Activated naive CD4-positive, alpha-beta T cell (primary cell): ENCODE measurements at places on chromosomes 7 and 10.

GRCh38 chr10:30059209-30060107, at the start of gene JCAD:
Gene JCAD, minus strand, starts transcription at chr10:30059586. Its CDS starts 11,774 bp downstream, at chr10:30047812.
- DNase-seq: peak; percentile 7

DNA sequence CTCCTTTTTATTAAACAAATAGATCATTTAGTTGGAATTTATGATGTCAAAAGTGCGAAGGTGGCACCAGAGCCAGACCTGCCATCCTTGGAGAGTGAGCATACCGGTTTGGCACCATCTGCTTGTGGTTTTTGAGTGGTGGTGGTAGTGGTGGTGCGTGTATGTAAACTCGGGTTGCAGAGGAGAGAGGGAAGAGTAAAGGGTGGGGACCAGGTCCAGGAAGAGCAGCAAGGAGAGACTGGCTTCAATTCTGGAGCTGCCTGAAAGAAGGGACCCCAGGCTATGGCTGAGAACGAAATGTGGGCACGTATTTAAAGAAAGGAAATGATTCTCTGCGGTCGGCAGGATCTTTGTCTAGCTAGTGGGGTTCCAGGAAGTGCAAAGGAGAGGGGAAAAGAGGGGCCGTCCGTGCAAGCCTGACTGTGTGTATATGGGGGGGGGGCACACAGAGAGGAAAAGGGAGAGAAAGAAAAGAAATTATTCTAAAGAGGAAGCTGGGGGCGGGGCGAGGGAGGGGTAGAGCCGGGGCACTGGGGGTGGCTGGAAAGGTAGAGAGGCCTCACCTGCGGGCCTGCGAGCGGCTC, 448 bp upstream of the GOLGA7B start:
- peak; percentile 46 for DNase-seq

DNA sequence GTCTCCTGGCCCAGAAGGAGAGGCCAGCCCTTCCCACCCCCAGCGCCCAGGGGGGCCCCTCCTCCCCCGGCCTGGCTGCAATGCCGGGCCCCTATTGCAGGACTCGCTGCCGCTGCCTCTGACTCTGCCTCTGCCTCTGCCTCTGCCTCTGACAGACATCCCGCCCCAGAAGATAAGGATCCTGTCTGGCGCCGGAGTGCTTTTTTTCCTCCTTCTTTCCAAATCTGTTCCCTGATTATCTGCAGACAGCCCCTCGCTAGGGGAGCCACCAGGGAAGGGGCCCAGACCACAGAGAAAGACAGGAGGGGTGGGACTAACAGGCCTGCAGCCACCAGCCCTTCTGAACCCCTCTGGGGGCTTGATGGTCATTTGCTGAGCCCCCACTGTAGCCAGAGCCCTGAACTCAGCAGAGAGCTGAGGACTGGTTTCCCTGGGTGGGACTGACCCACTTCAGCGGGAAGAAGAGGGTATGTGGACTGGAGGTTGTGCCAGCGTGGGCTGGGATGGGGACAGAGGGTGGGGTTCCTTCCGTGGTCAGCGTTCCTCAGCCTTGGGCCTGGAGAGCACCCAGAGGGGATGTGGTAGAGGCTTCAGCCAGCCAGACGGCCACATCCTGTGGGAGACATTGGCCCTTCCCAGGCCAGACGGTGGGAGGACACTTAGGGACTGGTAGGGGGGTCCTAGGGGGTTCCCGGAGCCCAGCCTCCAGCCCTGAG, 22.8 kb downstream of the UNC5B start:
- no peak for DNase-seq

- no peak for DNase-seq
Observed at GRCh38 chr7:41481353-41481752, 221.5 kb downstream of the INHBA start.

- no peak for DNase-seq
Observed at GRCh38 chr10:124318811-124319210, 99.9 kb downstream of the OAT start.

DNA sequence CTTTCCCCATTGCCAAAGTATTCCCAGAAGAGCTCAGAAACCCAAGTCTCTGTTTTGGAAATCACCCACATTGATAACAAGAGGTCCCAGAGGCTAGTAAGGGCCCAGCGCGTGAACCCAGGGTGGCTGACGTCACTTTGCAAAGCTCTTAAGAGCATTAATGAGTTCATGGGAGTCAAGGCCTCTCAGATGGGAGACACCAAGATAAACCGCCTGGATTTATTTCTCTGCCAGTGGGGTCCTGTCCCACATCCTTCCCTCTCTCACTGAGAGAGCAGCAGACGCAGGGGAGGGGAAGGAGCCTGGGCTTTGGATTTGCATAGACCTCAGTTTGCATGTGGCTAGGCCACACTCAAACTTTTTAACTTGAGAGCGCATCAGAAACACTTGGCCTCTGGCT, 184.8 kb upstream of the PDE1C start:
- no peak for DNase-seq

GRCh38 chr10:110421512-110422138, 76.1 kb upstream of the DUSP5 start:
- DNase-seq: no peak

- no peak for DNase-seq
Observed at GRCh38 chr7:2734084-2734686, 46.2 kb downstream of the AMZ1 start.

DNA sequence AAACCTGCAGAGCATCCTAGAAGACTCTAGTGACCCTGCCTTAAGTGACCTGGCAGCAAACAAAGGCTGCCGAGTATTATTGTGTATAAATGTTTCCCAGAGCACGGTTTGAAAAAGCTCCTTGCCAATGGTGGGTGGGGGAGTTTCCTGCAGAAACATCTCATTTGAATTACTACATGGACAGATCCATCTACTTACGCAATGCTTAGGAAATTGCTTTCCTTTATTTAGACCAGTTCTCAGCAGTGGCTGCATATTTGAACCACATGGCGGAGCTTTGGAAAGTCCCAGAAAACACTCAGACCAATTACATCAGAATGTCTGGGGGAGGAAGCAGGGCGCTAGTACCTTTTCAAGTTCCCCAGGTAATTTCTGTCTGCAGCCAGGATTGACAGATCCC, 560.9 kb downstream of the SDK1 start:
- no peak for DNase-seq

DNA sequence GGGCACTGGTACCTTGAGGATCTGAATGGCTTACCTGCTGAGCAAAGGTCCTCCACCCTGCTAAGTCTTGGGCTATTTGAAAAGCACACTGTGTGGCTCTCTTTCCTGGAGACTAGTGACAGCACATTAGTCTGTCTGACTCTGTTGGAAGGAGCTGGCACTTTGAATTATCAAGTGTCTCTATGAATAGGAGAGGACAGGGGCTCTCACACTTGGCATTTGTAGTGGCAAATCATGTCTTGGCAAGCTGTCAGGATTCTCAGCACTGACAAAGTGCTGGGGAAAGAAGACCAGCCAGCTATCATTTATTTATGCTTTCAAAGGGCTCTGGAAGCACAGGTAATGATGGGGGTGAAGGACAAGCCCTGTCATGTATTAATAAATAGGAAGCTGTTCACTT, 62.8 kb downstream of the MTPN start:
- no peak for DNase-seq

- no peak for DNase-seq
Observed at GRCh38 chr10:5730766-5731165, 46.1 kb downstream of the TASOR2 start.

- DNase-seq: no peak
Observed at GRCh38 chr10:661597-662222, 27.8 kb downstream of the DIP2C start.

DNA sequence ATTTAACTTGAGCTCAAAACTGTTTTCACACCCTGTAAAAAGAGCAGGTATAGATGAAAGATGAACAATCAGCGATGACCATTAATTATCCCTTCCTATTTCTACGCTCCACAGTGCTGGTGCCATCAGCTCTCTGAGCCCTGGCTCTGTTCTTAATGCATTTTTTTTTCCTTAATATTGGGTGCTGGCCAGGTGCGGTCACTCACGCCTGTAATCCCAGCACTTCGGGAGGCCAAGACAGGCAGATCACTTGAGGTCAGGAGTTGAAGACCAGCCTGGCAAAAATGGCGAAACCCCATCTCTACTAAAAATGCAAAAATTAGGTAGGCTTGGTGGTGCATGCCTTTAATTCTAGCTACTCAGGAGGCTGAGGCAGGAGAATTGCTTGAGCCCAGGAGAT, 4.2 kb downstream of the STEAP4 start:
- no peak for DNase-seq

DNA sequence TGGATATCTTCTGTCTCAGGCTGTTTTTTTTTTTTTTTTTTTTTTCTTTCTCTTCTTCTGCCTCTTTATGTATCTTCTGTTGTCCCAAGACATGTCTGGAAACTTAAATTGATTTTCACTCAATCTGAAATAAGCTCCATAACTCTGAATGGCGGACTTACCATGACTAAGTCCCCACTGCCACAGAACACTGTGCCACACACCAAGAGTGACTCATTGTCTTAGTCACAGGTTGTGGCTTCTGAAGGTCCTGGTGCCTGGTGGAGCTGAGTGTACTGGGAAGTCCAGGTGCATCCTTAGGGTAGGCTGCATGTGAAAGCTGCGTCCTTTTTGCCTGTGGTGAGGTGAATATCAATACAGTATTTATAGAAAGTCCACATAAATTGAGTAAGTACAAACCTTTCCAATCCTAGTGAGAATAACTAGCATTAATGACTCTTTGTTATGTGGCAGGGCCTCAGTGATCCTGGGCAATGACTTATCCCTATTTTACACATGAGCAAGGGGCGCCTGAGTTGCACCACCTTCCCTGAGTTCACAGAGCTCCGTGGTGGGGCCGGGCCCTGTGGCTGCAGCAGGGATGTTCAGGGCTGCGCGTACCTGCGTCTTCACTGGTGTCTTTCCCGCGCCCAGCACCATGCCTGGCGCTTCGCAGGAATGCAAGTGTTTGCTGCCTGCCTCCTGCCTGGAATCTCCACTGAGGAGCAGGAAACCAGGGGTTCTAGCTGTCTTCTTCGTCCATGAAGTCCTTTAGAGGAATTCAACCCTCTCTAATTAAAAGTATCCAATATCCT, 4.3 kb downstream of the PFKP start:
- no peak for DNase-seq

DNA sequence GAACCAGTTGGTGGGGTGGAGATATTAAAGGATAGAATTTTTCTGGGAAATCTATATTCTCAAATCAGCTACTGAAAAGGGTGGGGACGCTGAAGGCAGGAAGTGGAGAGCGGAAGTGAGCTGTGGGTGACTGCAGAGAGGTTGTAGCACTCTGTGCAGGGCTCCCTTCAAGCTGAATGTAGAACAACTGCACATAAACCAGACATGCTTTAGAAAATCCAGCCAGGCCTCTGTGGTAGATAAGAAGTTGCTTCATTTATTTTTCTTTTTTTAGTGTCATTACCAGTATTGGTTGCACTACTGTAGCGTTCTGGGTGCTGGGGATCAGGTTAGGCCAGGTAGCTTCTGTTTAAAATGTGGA, 127.8 kb downstream of the CELF2 start:
- DNase-seq: peak; percentile 7

- DNase-seq: no peak
Observed at GRCh38 chr7:92158660-92159575, 20.0 kb downstream of the LRRD1 start.

DNA sequence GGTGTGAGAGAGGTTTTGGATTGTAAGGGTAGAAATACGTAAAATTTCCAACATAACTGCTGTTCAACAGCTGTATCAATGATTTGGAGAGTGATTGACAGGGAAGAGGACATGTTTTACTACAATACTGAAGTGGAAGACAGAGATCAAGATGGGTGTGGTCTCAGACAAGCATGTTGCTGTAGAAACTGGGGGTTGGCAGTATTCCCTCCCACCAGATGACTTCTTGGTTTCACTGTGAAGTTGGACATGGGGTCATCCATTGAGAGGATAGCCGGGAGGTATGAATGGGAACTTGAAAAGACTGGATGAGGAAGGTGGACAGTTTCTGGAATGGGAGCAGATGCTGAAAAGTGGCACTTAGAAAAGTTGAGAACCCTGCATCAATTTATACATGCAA, 95.3 kb upstream of the HDAC9 start:
- no peak for DNase-seq

DNA sequence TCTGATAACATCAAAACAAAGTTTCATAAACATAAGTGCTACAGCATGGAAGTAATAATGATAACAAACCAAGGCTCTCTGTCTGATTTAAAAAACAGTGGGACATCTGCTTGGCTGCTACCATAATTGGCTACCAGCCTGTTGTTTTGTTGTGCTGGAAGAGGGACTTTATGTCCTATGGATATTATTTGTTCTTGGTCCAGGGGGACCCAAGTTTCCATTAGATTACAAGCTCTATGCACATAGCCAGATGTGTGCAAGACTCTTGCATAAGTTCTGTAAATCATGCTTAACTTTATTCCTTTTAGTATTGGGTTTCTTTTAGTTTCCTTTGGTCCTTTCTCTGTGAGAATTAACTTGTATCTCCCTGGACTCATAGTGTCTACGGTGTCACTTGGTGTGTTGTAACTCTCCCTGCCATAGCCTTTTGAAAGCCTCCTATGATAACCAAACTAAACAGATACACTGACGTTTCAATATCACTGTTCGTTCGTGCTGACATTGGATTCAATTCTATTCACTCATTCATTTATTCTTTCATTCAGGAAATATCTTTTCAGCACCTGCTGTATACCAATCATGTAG, 41.4 kb upstream of the CD36 start:
- no peak for DNase-seq

DNA sequence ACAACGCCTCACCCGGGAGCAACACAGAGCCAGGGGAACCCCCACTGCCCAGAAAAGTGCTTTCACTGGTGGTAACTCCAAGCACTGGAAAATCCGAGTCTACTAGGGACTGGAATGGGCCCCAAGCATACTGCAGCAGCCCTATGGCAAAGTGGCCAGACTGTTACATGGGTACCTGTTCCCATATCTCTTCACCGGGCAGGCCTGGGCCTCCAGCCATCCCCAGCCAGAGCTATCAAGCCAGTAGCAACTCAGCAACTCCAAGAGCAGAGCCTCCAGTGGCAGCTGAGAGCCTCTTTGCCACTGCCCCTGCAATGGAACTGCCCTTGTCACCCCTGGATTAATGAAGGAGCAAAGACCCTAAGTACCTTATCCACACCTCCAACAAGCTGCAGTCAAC, 73.5 kb downstream of the HBP1 start:
- no peak for DNase-seq

DNA sequence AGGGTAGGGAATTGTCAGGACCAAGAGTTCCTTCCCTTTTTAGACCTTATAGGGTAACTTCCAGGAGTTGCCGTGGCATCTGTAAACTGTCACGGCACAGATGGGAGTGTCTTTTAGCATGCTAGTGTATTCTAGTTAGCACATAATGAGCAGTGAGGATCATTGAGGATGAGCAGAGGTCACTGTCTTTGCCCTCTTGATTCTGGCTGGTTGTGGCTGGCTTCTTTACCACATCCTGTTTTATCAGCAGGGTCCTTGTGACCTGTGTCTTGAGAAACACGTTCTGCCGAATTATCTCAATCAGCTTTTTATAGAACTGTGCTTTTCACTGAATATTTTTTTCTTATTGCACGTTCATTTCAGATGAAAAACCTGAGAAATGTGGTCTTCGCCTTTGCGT, 41.5 kb downstream of the MINPP1 start:
- DNase-seq: no peak
